ENCODE measurements at places on chromosomes 5 and 9.

DNA sequence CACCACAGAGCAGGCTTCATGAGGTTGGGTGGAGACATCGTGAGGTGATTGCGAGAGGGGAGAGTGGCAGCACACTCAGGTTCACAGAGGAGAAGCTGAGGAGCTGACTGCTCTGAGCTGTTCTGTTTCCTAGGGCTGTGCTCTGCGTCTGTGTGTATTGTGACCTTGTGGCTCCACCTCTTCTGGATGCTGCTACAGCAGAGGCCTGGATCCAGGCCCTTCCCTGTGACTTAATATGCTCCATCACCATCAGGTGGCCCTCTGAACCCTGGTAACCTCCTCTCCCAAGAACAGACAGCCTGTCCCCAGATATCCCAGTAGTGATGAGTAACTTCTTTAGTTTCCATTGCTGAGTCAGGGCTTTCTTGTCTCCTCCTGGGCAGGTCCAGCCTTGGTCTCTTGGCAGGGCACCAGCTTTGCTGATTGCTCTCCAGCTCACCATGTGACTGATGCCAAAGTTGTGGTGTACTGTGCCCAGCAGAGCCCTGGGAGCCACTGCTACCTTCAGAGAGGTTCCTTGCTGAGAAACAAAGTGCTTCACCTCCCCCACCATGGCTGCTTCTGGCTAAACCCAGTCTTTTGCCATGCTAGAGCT is 212.8 kb upstream of the CHD1 start:
- no peak for DNase-seq

GRCh38 chr9:114244570-114244969 is 78.3 kb upstream of the ORM1 start:
- DNase-seq, result no peak

- DNase-seq, result no peak
Observed at GRCh38 chr5:24850926-24851486, 206.2 kb upstream of the CDH10 start.

- DNase-seq, result peak; percentile 72
Observed at GRCh38 chr9:33139421-33140228, 27.5 kb downstream of the B4GALT1 start.

GRCh38 chr5:119263639-119264038 is 92.2 kb upstream of the TNFAIP8 start:
- no peak for DNase-seq

DNA sequence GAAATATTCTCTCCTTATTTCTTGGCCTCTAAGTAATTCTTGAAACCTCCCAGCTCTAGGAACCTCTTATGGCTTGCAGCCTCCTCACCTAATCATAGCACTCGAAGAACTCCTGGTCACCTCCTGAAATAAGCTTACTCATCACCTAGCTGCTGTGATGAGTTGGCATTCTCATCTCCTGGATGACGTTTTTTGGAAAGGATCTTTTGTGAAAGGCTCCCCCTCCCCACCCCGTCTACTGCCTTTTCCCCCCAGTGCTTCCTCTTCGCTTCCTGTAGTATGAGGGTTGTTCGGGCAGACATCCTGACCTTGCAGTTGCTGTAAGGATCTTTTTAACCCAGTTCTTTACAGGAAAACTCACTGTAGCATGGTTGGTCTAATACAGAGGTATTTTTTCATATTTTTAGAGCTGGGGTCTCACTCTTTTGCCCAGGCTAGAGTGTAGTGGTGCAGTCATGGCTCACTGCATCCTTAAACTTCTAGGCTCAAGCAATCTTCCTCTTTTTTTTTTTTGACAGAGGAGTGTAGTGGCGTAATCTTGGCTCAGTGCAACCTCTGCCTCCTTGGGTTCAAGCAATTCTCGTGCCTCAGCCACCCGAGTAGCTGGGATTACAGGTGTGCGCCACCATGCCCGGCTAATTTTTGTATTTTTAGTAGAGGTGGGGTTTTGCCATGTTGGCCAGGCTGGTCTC is 41.8 kb downstream of the ARHGAP26 start:
- DNase-seq, result no peak
